ENCODE measurements at places on chromosomes 3 and 15. TPM values are rescaled to one million over a fixed set of nuclear protein-coding genes. Genes with fewer than 3 reads are reported as not detected.

Gene HYAL3
- 2.3 TPM for total RNA-seq

Gene ALDH1L1
- 29.0 TPM for total RNA-seq

DNA sequence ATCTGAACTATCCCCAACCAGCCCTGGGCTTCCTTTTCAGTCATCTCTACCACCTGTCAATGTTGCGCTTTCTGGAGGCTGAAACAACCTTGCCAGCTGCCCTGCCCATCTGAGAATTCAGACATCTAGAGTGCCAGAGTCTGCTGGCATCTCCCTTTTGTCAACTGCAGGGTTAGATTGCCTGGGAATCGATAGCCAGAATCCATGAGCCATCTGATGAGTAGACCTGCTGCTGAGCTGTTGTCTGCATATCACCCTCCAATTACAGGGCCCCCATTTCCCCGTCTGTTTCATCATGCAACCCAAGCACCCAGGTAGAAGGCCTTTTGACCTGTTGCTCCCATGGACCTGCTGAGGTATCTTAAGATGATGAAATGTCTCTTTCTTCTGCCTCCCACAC lies 280.1 kb downstream of the EPHB1 start:
- H3K4me1 ChIP-seq: no peaks in the 10 kb centered on the region
- H3K36me3 ChIP-seq: no peaks in the 10 kb centered on the region
- H3K27ac ChIP-seq: no peak overlapping the region
- no peak overlapping the region for H3K4me3 ChIP-seq
- DNase-seq: no peak
- no peaks in the 10 kb centered on the region for H3K27me3 ChIP-seq

GRCh38 chr3:115187149-115187757 lies 40.2 kb upstream of the ZBTB20 start:
- no peak for DNase-seq
- H3K27ac ChIP-seq: no peak overlapping the region
- H3K4me1 ChIP-seq: no peaks in the 10 kb centered on the region
- no peaks in the 10 kb centered on the region for H3K36me3 ChIP-seq
- H3K4me3 ChIP-seq: no peak overlapping the region

DNA sequence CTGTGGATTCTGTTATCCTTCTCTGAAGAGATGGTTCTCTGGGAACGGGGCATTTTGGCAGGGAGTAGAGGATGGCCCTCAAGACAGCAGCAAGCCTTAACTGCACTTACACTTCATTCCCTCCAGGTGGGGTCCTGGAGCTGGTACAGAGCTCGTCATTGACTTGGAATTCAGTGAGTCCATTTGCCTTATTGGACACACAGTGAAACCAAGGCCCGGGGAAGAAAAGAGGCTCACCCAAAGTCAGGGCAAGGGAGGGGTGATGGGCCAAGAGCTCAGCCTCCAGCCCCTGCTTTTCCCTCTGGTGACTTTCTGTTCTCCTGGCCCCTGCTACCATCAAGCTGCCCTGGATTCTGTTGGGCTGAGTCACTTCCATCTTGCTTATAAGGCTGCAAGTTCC lies 125.6 kb downstream of the ETFA start:
- H3K36me3 ChIP-seq: no peaks in the 10 kb centered on the region
- DNase-seq: no peak
- H3K27me3 ChIP-seq: no peaks in the 10 kb centered on the region
- no peak overlapping the region for H3K4me3 ChIP-seq
- H3K4me1 ChIP-seq: no peaks in the 10 kb centered on the region

DNA sequence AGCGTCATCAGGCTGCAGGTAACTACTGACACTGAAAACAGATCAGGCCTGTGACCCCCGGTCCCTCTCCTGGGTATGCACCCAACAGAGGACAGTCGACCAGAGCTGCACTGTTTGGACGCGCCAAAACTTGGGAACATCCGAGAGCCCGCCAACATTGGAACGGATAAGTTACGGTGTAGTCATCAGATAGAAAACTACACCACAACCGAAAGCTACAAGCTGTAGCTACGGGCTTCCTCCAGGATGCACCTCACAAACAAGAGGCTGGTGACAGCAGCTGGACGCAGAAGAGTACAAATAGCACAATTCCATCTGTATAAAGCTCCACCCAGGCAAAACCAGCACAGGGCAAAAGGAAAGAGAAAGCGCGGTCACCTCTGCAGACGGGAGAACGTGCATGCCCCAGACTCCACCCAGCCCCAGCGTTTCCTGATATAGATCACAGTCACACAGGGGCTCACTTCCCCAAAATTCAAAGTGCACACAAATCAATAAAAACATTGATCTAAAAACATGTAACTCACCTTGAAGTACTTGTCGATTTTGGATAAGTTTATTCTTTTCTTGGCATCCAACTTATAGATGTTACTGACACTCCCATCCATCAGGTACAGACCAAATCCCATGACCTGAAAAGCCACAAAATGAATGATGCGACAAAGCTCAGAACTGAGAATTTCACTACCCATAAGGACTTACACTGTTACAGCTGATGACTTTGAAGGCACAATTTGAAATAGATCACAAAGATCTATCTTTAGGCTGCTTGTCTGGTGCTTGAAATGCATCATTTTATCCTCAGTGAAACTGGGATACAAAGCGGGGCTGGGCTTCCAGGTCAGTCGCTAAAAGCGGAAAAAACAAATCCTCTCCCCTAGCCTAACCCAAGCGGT lies 43.3 kb downstream of the CYFIP1 start:
- no peaks in the 10 kb centered on the region for H3K4me1 ChIP-seq
- H3K27ac ChIP-seq: no peak overlapping the region
- DNase-seq: no peak
- H3K27me3 ChIP-seq: no peaks in the 10 kb centered on the region
- no peak overlapping the region for H3K4me3 ChIP-seq
